ENCODE measurements at places on chromosomes 3 and 15.

GRCh38 chr3:128320551-128321340 lies 145.9 kb downstream of the DNAJB8 start:
- no peak for DNase-seq

DNA sequence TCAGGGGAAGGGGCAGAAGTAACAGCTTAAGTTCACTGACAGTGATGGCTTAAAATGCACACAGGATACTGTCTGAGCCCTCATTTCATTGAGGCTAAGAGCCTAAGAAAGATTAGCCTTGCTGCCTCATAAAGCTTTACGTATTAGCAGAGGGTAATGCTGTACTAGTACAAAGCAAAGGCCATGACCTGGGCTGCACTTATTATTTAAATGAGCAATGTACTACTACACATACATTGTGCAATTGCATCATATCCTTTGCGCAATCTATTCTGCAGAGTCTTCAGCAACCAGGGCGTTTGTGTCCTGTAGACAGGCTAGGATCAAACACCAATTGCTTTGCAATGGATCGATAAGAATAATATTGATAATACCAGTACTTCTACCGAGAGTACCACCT lies 221.8 kb downstream of the TPRG1 start:
- no peak for DNase-seq

- no peak for DNase-seq
These were observed 10.2 kb downstream of the RFTN1 start for GRCh38 chr3:16503191-16503776.

DNA sequence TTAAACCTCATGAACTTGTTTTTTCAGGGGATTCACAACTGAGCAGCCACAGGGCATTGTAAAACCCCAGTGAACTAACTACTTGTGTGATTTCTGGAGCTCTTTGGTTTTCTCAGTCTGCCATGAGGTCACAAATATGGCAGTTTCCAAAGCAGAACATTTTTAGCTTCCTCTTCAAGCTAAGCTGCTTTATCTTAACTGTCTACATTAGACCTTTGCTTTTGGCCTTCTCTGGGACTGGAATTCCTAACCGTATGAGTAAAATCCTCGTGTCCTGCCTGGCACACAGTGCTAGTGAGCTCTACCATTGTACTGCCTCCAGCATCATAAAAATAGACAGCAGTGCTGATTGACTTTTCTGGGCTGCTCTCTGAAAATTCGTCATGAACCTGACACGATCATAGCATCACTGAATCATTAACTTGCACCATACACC lies 22.1 kb downstream of the CDIN1 start:
- peak; percentile 77 for DNase-seq

GRCh38 chr3:129343643-129344360 lies 65.1 kb downstream of the HMCES start:
- no peak for DNase-seq

- no peak for DNase-seq
These were observed 247.7 kb downstream of the PLCL2 start for GRCh38 chr3:17132286-17133115.

- DNase-seq = no peak
These were observed 158.9 kb upstream of the CADPS start for GRCh38 chr3:63034101-63034500.

DNA sequence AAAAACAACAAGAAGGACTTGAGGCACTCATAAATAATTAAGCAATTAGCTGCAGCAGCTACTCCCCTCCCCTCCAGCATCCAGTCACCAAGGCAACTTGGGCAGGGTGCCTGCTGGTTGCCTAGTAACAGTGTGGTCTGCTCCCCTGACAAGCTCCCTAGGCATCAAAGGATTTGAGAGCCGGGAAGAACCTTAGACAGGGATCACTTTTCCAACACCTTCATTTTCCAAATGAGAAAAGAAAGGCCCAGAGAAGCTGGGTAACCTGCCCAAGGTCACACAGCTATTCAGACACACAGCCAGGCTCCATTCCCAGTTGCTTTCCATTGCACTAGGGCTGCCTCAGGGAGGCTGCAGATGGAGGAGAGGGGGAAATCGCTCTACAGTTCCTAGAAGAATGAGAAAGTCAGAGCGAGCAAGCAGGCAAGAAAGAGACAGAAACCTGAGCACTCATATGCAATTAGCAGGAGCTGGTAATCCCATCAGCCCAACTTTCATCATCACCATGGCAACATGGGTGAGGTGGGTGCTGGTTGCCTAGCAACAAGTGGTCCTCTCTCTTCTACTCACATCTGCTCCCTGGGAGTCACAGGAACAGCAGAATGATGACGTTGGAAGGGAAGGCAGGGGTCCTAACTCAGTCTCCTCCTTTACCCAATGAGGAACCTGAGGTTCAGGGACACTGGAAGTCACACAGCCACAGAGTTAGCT lies 3.6 kb upstream of the EIF4E3 start:
- DNase-seq = no peak

GRCh38 chr3:9646800-9647152 lies 2.5 kb upstream of the MTMR14 start:
- DNase-seq = no peak

GRCh38 chr3:87801409-87801808 lies 257.4 kb downstream of the CGGBP1 start:
- DNase-seq = no peak

GRCh38 chr15:74170071-74170844 lies 3.3 kb upstream of the ISLR start:
- DNase-seq = no peak

DNA sequence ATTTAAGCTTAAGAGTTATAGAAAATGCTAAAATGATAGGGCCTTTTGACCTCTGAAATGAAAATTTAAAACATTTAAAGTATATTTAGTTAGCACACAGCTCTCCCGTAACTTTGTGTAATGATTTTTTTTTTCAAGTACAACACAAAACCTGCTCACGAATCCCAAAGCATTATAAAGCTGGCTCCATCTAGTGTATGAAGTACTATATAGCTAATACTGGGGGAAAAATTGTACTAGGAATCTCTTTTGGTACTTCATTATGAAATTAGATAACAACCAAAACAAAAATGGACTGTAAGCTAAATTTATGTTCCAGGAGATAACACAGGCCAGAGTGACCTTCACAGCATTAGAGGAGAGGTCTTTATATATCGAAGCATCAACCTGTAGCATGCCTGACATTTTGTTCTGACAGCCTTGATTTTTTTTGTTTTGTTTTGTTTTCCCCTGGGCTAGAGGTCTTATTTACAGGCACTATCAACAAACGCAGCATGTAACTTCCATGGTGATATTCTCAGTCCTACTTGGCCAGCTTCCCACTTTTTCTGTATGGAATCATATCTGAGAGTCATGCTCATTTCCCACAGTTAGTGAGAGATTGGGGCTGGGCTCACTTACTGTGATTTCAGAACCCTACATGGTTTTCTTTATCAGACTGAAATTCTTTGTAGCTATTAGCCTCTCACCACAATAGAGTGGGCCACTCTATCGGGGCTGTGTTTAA lies 116.3 kb downstream of the MITF start:
- peak; percentile 44 for DNase-seq

GRCh38 chr3:111418391-111418790 lies 123.6 kb upstream of the CD96 start:
- DNase-seq = no peak

DNA sequence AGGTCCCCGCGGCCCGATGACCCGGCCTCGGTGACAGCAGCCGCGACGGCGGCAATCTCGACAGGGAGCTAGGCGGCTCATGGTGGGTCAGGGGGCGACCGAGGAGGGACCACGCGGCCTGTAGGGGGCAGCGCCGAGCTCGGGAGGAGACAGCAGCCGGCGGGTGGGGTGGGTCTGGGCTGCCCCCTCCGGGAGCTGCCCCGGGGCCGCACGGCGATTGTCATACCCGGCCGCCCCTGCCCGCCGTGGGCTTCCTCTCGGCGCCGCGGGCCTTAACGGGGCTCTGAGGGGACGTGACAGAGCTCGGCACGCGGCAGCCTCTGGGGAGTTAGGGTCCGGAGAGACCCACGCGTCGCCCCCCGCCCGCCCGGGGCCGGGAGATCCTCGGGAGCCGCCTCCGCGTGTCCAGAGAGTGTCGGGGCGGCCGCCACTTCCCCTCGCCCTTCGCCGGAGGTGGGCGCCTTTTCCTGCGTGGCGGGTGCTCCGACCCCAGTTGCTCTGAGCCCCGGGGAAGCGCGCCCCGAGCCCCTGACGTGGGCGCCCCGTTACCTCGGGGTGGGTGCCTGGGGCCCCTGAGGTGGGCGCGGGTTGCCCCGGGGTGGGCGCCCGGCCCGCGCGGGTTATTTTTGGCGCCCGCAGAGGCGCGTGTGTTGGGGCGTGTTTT lies 539 bp upstream of the PLCL2 start:
- DNase-seq = peak; percentile 52

DNA sequence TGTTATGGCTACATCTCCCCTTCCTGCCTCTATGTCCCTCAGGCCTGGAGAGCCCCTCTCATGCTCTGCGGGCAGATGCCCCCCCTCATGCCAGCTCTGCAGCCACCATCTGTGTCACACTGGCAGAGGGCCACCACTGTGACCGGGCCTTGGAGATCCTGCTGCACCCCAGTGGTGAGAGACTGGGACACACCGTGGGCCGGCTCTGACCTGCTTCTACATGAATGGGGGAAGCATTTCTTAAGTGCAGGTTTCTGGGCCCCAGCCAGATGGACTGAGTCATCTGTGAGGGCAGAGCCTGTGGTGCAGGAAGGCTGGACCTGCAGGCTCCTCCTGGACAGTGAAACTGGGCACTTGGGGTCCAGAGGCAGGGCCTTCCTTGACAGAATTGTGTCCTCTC lies 4.8 kb downstream of the VWA5B2 start:
- peak; percentile 80 for DNase-seq

GRCh38 chr15:40471808-40472150 lies 995 bp downstream of the CHST14 start:
- no peak for DNase-seq

- no peak for DNase-seq
These were observed 9.5 kb downstream of the NECTIN3 start for GRCh38 chr3:111081008-111081545.

DNA sequence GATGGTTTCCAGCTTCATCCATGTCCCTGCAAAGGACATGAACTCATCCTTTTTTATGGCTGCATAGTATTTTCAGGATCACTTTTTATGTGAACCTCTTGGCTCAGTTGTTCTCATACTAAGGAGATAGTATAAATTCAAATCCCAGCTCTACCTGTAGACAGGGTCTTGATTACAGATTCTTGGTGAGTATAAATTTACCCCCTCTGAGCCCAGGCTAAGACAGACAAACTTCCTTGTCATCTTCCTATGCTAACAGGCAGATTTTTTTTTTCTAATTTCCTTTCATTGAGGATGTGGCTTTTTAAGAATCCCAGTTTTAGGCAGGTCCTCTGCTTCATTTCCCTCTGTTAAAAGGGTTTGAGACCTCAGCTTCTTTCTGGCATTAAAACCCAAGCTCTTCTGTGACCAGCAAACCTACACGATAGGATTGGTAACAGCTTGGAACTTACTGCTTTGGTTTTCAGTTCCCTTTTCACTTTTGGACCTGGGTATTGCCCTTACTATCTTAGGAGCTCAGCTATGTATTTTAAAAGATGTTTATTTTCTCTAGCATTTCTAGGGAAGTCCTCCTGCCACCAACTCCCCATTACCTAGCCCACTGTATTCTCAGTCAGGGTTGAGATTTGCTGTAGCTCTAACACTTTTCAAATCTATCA lies 72.5 kb downstream of the VPS8 start:
- no peak for DNase-seq

DNA sequence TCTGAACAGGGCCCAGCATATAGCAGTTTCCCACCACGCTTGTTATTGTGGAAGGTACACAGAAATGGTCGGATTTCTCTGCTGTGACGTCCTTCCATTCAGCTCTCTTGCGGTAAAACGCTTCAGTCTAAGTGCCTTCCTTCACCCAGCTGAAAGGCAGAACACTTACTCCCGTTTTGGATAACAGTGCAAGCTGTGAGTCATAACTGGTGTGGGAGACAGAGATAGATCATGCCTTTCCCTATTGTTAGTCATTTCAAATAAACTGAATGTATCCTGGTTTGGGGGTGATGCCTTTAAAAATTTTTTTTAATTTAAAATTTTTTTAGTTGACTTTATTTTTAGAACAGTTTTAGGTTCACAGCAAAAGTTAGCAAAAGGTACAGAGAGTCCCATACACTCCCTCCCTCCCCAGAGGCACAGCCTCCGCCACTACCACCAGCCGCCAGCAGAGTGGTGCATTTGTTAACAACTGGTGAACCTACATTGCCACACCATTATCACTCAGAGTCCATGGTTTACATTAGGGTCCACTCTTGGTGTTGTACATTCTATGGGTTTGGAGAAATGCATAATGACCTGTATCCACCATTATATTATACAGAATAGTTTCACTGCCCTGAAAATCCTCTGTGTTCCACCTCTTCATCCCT lies 94.9 kb upstream of the NSMCE3 start:
- peak; percentile 76 for DNase-seq

DNA sequence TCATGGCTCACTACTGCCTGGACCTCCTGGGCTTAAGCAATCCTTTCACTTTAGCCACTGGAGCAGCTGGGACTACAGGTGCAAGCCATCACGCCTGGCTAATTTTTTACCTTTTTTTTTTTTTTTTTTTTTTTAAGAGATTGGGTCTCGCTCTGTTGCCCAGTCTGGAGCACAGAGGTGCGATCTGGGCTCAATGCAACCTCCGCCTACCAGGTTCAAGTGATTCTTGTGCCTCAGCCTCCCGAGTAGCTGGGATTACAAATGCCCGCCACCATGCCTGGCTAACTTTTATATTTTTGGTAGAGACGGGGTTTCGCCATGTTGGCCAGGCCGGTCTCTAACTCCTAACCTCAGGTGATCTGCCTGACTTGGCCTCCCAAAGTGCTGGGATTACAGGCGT lies 50.7 kb upstream of the MELTF start:
- no peak for DNase-seq

DNA sequence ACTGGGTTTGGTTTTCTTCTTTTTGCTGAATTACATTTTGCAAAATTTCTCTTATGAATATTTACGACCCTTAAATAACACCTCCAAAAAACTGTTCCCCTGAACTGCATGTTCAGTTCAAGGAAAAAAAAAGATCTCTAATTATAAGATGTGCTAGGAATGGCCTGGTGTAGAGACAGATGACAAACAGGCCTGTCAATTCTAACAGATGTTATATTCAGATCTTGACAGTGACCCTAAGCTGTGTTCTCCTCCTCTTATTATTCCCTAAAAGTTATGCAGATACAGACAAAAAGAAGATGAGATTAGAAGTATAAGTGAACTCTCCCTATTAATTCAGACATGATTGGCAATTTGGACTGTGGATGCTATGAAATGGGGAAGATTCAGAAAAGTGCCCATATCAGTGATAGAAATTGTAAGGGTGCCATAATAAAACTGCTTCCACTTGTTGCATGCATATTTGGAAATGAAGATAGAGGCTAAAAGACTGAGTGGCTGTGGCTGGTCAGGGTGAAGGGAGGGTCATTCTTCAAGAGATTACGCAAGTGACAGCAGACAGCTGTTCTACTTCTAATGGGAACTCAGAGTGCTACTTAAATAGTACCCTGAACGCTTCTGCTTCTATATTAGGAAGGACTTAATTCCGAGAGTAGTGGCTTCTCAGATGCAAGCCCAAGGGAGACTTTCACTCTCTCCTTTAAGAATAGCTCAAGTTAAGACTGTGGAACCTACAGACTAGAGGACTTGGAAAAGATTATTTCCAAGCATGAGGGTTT lies 75.5 kb downstream of the ADAMTS9 start:
- no peak for DNase-seq
